ENCODE measurements at places on chromosomes 3 and 15.

- no peaks in the 10 kb centered on the region for H3K27me3 ChIP-seq
- peak overlapping the region; percentile 73 for H3K27ac ChIP-seq
- peak overlapping the region; percentile 80 for H3K4me3 ChIP-seq
Measured at GRCh38 chr15:72375501-72375845, 341 bp downstream of the HEXA start.

DNA sequence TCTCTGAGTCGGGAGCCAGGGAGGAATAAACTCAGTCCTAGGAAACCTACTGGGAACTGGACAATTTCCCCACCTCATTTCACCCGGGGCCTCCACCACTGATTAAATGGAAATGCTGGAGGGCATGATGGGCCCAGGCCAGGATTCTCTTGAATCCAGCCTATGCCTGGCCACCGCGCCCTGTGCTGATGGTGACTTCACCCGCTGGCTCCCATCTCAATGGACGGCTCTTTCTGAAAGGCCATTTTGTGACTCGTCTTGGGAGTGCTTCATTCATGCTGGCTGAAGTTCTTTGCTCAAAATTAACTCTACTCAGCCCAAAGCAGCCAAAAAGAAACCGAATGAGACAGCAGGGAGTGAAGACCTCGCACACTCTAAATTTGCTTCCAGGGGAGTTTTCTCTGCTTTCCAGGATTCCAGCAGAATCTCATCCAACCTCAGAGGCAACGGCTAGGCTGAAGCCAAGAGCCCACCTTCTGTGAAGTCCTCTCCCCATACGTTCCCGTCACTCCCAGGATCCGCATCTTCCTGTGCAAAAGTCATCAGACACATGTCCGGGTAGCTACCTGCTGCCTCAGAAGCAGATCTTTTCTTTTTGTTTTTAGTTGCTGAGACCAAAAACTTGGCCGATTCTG lies 266.0 kb upstream of the ICE2 start:
- H3K27ac ChIP-seq = no peak overlapping the region
- no peak for DNase-seq
- no peaks in the 10 kb centered on the region for H3K36me3 ChIP-seq
- no peak overlapping the region for H3K4me3 ChIP-seq
- peaks cover 7% of the 10 kb centered on the region for H3K4me1 ChIP-seq

- H3K27ac ChIP-seq = no peak overlapping the region
- H3K36me3 ChIP-seq = no peaks in the 10 kb centered on the region
- H3K27me3 ChIP-seq = no peaks in the 10 kb centered on the region
- no peak for DNase-seq
Measured at GRCh38 chr15:31478702-31479221, 152.1 kb downstream of the KLF13 start.

GRCh38 chr3:174202561-174202960 lies 656.6 kb upstream of the NAALADL2 start:
- H3K36me3 ChIP-seq = no peaks in the 10 kb centered on the region
- no peaks in the 10 kb centered on the region for H3K4me1 ChIP-seq

GRCh38 chr15:48722764-48723661 lies 77.5 kb upstream of the FBN1 start:
- H3K36me3 ChIP-seq = no peaks in the 10 kb centered on the region
- DNase-seq = no peak
- no peaks in the 10 kb centered on the region for H3K4me1 ChIP-seq
- no peaks in the 10 kb centered on the region for H3K27me3 ChIP-seq

- H3K36me3 ChIP-seq = no peaks in the 10 kb centered on the region
- H3K27me3 ChIP-seq = no peaks in the 10 kb centered on the region
- no peak overlapping the region for H3K27ac ChIP-seq
- no peaks in the 10 kb centered on the region for H3K4me1 ChIP-seq
Measured at GRCh38 chr15:29312387-29312786, 42.8 kb upstream of the NSMCE3 start.

Measured in MM.1S (cell line).